HTR-8/SVneo (cell line): ENCODE measurements at places on chromosomes 1 and 21.

DNA sequence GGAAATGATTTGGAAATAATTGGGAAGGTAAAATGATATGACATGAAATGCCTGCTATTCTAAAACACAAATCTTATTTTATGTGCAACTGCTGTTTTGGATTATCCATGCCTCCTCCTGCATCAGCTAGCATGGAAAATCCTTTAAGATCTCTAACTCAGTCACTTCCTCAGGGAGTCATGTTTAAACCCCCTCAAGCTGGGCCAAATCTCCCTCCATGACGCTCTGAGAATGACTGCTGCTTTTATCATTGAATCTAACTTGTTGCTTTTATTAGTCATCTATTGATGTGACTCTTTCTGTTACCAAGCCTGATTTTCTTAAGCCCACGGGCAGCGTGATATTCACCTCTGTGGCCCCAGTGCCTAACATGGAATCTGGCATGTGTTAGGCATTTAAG lies 324.8 kb downstream of the DISC1 start:
- no peak for DNase-seq

GRCh38 chr1:37323486-37324377 lies 150.6 kb upstream of the ZC3H12A start:
- DNase-seq: peak; percentile 23

DNA sequence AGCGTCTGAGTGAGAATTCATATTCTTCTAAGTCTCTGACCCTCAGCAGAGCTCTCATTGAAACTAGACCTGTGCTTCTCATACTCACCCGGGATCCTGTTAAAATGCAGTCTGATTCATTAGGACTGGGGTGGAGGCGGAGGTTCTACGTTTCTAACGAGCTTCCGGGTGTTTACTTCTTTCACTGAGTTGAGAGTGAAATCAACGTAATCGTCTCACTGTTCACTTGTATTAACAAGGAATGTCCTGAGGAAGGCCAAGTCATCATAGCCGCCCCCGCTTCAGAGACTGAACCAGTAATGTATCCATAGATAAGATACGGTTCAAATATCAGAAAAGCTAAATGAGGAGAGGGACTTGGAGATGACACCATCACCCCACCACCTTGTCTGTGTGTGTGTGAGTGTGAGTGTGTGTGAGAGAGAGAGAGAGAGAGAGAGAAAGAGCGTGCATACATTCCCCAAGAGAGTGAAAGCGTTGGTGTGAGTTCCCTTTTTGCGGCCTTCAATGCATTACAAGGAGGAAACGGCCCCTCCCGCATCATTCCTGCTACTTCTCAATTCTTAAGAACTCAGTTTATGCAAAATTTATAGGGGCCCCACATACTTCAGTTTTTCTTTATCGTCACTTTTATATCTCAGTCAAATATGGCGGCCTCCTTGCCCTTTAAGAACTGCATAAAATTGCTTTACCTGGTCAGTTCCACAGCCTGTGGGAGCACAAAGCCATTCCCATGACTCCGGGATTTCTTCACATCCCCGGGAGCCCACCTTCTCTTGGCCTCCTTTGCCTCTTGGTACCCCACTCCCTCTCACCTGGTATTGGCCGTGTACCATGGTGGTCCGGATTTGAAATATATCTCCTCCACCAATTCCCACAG lies 19.8 kb downstream of the KMO start:
- DNase-seq: no peak

DNA sequence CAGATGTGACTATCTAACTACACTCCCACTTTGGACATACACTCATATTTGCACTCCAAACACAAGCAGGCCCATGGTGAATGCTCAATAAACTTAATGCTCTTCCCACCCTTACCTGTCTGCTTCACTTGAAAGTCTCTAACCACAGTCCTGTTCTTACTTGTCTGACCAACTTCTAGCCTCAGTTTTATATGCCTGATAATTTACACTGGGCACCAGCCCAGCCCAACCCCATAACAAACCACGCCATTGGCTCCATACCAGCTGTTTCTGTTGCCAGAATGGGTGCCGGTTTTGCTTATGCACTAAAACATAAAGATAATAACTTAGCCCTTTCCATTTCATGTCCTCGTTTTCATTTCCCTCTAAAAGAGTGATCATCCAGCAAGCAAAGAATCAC lies 395.4 kb downstream of the NTNG1 start:
- no peak for DNase-seq

DNA sequence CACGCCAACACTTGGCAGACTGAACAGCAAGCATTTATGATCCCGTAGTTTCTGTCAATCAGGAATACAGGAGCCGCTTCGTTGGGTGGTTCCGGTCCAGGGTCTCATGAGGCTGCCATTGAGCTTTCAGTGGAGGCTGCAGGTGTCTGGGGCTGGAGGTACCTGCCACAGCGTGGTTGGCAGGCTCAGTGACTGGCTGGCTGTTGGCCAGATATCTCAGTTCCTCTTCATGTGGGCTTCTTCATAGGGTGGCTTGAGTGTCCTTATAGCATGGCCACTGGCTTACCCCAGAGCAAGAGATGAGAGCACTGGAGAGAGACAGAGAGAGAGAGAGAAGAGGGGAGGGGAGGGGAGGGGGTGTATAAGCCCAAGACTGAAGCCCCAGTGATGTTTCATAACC lies 29.3 kb downstream of the PIK3CD start:
- no peak for DNase-seq

GRCh38 chr21:31403596-31404333 lies 59.7 kb upstream of the TIAM1 start:
- no peak for DNase-seq

DNA sequence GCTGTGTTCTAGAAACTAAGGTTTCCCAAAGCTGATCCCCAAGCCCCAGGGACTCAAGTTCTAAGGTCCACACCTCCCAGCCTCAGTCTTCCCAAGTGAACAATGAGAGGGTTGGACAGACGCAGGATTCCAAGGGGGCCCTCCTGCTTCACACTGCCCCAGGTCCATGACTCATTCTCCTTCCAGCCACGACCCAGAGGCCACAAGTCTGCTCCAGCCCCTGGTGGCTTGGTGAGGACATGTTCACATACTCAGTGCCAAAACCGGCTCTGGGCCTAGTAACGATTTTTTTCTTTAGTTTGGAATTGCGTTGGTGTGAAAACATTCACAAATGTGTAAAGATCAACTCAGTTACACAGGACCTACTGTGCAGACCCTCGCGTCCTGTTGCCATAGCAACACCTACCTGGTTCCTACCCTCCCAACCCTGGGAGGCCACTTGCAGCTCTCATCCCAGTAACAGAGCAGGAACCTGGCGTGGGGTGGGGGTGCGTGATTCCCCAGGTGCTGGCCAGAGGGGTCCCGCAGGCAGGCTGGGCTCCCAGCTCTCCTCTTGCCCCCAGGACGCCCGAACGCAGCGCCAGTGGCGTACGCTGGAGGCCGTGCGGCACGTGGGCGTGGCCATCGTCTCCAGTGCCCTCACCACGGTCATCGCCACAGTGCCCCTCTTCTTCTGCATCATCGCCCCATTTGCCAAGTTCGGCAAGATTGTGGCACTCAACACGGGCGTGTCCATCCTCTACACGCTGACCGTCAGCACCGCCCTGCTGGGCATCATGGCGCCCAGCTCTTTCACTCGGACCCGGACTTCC lies 57.0 kb downstream of the DISP3 start:
- no peak for DNase-seq

DNA sequence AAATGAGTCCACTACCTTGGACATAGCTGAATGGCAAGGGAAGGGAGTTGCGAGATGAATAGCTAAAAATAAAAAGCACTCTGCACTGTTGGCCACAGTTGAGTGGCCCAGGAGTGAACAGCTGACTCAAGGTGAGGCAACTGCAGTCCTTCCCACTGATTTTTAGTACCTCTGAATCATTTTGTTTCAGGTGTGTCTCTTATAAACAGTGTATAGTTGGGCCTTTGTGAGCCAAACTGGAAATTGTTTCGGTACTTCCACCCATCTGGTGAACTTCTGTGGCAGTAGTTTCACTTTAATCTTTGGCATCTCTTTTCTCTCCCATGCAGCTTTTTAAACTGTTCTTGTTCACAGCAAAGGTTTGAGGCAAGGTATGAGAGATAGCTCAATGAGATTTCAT lies 122.7 kb downstream of the VAV3 start:
- DNase-seq: no peak

DNA sequence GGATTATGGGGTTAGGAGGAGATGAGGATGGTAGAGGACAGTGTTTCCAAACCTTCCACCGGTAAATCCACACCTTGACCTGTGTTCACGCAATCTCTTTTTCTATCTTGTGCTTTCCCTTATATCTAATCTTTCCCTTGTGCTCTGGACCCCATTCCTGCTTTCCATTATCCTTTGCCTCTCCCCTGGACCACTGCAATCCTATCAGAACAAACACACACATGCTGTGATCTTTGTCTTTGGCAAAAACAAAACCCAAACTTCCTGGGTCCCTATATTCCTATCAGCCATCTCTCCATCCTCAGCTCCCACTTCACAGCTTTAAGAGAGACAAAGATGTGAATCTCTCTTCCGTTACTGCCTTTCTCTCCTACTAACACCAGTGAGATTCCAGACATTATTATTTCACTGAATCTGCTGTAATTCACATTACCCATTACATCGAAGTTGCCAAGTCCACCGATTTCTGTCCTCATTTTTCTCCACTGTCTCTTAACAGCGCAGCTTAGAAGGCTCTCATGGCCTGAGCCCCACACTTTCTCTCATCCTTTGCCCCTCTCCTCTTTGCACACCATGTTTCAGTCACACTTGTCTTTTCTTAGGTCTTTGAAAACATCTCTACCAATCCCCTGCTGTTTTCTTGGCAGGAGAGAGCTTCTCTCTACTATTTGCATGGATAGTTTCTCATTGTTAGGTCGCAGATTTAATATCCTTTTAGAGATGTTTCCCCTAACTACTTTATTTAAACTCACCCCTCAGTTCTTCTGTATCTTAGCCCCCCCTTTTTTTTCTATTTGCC lies 230.0 kb upstream of the B3GALT2 start:
- no peak for DNase-seq

GRCh38 chr1:220283625-220284024 lies 11.4 kb upstream of the RAB3GAP2 start:
- DNase-seq: no peak

DNA sequence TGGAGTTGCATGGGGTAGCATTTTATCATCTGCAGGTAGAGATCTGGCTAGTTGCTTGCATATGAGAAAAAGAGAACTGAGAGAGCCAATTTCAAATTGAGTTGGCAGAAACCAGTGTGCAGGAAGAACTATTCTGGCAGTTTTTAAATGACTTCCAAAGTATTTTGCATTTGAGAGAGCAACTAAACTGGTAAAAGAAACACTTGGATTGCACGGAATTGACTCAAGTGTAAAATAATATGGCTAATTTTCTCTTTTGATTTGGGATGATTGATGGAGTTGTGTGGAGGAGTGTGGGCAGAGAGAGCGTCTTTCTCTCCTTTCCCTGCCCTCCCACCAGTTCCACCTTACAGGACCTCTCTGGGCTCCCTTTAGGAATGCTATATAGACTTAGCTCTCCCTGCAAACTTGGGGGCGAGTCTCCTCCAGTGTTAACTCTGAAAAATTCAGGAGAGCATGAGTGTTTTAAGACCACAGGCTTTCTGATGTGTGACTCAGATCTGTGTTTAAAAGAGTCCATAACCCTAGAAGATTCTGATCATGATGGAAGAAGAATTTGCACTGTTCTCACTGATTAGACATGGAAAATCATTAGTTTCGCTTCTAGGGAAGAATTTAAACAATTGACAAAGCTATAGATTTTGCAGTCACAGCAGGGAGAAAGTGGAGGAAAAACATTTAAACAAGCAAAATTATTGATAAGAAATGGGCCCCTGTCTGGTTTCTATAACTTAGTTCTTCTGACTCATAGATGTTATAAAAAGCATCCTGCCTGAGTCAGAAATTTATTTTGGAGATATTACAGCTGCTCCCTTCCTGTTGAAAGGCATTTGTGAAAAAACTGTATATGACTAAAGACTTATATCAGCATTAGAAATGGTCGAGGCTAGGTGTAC lies 24.9 kb upstream of the CTBS start:
- peak; percentile 29 for DNase-seq

- DNase-seq: no peak
These were observed 42.1 kb upstream of the ZNF496 start for GRCh38 chr1:247373721-247374141.

GRCh38 chr1:113242481-113242880 lies 147.8 kb upstream of the MAGI3 start:
- no peak for DNase-seq
